Effector memory CD4-positive, alpha-beta T cell (primary cell): ENCODE measurements at places on chromosomes 1 and 21.

DNA sequence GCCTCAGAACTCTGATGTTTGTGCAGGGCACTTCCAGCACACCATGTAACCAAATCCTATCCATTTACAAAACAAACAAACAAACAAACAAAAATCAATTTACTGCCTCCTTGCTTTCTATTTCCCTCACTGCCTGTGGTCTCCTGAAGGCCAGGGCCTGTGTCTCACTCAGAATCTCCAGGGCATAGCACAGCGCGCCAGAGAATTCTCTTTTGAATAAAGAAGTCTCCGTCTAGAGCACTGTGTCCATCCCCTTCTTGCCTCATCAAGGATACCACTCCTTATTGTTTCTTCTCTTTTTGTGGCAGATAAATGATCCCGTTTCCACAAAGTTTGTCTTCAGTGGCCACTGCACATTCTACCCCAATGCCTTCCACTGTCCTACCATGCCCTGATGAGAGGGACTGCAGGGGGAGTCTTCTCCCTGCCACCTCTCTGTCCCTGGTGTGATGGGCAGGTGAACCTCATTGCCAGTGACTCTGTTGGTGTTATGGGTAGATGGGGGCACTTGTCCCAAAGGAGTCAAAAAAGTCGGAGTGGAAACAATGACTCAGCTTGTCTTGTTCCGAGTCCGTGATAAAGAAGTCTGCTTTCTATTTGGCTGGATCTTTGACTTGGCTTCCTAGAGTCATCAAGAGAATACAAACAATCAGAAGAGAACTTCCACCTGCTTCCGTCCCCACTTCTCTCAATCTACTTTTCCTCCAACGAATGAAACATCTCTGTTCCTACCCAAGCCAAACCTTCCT lies 30.0 kb downstream of the XCL2 start:
- no peak overlapping the region for H3K27ac ChIP-seq
- peaks cover 19% of the 10 kb centered on the region for H3K4me1 ChIP-seq
- no peaks in the 10 kb centered on the region for H3K27me3 ChIP-seq
- H3K36me3 ChIP-seq, result no peaks in the 10 kb centered on the region
- H3K4me3 ChIP-seq, result no peak overlapping the region

GRCh38 chr1:223706077-223706973 lies 6.0 kb upstream of the CAPN2 start:
- H3K4me3 ChIP-seq, result no peak overlapping the region
- H3K27ac ChIP-seq, result no peak overlapping the region
- H3K27me3 ChIP-seq, result no peaks in the 10 kb centered on the region
- H3K36me3 ChIP-seq, result no peaks in the 10 kb centered on the region

GRCh38 chr1:87418048-87418447 lies 89.4 kb downstream of the LMO4 start:
- no peak for DNase-seq
- no peak overlapping the region for H3K27ac ChIP-seq
- no peak overlapping the region for H3K4me3 ChIP-seq

- H3K36me3 ChIP-seq, result no peaks in the 10 kb centered on the region
- H3K27me3 ChIP-seq, result no peaks in the 10 kb centered on the region
- DNase-seq, result no peak
Observed at GRCh38 chr1:118504867-118505266, 319.8 kb upstream of the SPAG17 start.

GRCh38 chr1:63261736-63262458 lies 60.5 kb upstream of the FOXD3 start:
- H3K27ac ChIP-seq, result no peak overlapping the region
- no peaks in the 10 kb centered on the region for H3K27me3 ChIP-seq
- H3K4me3 ChIP-seq, result no peak overlapping the region
- no peaks in the 10 kb centered on the region for H3K4me1 ChIP-seq

DNA sequence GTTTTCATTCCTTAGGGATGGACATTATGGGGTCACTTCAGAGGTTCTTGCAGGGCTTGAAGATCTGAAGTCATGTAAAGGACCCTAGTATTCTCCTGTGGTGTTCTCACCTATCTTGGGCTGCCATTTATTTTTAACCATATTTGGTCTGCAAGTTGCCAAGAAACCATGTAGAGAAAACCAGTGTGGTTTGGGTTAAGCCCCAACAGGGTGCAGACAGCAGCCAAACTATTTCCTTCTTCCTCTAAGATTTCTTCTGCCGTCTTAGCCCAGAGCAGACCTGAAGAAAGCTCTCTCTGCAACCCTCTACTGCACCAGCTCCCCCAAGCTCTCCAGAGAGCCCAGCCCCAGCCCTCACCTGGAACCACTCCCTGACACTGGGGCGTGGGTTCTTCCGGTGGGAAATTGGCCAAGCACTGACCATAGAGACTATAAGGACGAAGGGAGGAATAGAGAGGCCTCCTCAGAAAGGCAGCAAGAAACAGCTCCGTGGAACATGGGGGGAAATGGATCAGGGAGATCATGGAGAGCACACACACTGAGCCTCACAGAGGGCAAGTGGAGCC lies 136.6 kb downstream of the SYF2 start:
- H3K4me3 ChIP-seq, result no peak overlapping the region
- H3K27ac ChIP-seq, result no peak overlapping the region
- no peaks in the 10 kb centered on the region for H3K27me3 ChIP-seq
- DNase-seq, result no peak
- H3K36me3 ChIP-seq, result no peaks in the 10 kb centered on the region
- H3K4me1 ChIP-seq, result peaks cover 28% of the 10 kb centered on the region

- no peaks in the 10 kb centered on the region for H3K36me3 ChIP-seq
- H3K27ac ChIP-seq, result no peak overlapping the region
- H3K4me3 ChIP-seq, result no peak overlapping the region
- H3K4me1 ChIP-seq, result no peaks in the 10 kb centered on the region
- no peaks in the 10 kb centered on the region for H3K27me3 ChIP-seq
Observed at GRCh38 chr21:35476621-35477395, 427.7 kb upstream of the RUNX1 start.

GRCh38 chr1:202811296-202812175 lies 782 bp downstream of the PCAT6 start:
- peak overlapping the region; percentile 64 for H3K27ac ChIP-seq
- DNase-seq, result no peak
- peaks cover 18% of the 10 kb centered on the region for H3K4me1 ChIP-seq
- H3K4me3 ChIP-seq, result peak overlapping the region; percentile 91

- no peak for DNase-seq
- no peak overlapping the region for H3K27ac ChIP-seq
- peaks cover 10% of the 10 kb centered on the region for H3K36me3 ChIP-seq
- H3K4me1 ChIP-seq, result no peaks in the 10 kb centered on the region
Observed at GRCh38 chr1:9100471-9101043, 28.3 kb downstream of the GPR157 start.

DNA sequence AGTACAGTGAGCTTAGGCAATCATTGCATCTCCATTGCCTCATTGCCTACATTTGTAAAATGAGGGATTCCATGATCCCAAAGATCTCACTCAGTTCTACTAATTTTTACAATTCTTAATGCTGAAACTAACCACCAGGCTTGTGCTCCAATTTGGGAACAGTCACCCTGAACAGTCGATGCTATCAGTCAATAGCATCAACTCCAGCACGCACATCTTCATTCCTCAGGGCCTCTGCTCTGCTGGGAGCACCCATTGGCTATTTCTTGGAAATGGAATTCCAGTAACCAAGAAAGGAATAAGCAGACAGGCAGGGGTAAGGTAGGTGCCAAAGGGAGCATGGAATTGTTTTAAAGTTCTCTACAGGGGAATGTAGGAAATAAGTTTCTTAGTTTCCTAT lies 14.2 kb upstream of the ACKR1 start:
- no peaks in the 10 kb centered on the region for H3K4me1 ChIP-seq
- no peak for DNase-seq
- H3K4me3 ChIP-seq, result no peak overlapping the region
- H3K36me3 ChIP-seq, result no peaks in the 10 kb centered on the region
- no peak overlapping the region for H3K27ac ChIP-seq

DNA sequence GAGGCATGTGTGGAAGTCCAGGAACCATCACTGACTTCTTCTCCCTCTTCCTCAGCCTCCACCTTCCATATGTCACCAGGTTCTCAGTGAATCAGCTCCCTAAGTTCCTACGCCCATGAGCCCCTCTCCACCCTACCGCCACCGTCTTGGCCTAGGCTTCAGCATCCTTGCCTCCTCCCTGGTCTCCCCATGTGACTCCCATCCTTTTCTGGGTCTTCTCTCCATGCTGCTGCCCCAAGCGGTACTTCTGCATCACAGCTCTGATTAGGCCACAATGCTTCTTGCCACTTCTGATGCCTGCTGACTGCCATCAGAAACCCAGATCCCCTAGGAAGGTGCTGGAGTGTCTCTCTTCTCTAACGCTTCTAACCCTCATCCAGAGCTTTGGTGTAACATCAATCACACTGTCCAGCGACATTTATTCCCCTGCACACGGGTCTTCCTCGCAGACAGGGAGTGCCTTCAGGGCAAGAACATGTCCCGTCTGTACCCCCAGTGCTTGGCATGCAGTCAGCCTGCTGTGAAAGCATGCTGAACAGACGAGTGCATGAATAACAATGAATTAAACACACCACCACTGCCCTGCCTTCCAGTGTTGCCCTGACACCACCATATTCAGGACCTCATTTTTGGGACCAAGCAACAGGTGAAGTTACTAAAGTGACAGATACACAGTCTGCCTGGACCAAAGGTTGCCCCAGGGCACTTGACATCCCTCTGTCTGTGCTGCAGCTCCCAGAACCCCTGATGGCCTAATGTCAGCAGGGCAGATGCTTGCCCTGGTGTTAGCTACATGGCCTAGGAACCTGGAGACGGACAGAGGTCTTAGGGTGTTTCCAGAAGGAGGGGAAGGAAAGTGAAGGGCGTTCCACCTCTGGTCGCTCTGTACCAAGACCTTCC lies 158.7 kb upstream of the EDN2 start:
- H3K36me3 ChIP-seq, result peaks cover 4% of the 10 kb centered on the region
- H3K4me3 ChIP-seq, result no peak overlapping the region
- peaks cover 7% of the 10 kb centered on the region for H3K4me1 ChIP-seq
- H3K27me3 ChIP-seq, result no peaks in the 10 kb centered on the region

DNA sequence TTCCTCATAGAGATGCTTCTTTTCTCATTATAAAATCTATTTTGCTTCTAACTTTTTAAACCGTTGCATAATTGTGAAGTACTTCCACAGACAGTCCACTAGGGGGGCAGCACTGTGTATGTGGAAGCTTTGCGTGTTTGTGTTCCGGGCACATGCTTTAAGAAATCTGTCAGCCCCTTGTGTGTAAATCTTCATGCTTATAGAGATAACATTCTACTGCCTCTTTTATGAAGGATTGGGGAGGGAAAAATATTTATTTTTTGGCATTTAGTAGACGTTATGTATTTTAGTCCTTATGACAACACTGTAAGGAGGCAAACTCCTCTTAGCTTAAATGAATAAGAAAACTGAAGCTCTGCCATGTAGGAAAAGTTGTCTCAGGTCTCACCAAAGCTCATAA lies 157.3 kb upstream of the PTGFR start:
- H3K36me3 ChIP-seq, result no peaks in the 10 kb centered on the region
- H3K4me1 ChIP-seq, result no peaks in the 10 kb centered on the region
- H3K27me3 ChIP-seq, result no peaks in the 10 kb centered on the region

GRCh38 chr1:26570287-26570686 lies 40.7 kb downstream of the RPS6KA1 start:
- no peak overlapping the region for H3K4me3 ChIP-seq
- DNase-seq, result no peak
- no peaks in the 10 kb centered on the region for H3K27me3 ChIP-seq

- H3K27me3 ChIP-seq, result no peaks in the 10 kb centered on the region
- no peaks in the 10 kb centered on the region for H3K36me3 ChIP-seq
- H3K27ac ChIP-seq, result no peak overlapping the region
- DNase-seq, result no peak
- H3K4me3 ChIP-seq, result no peak overlapping the region
Observed at GRCh38 chr1:243946946-243947345, 96.9 kb upstream of the AKT3 start.

- peak; percentile 1 for DNase-seq
- no peaks in the 10 kb centered on the region for H3K27me3 ChIP-seq
- no peak overlapping the region for H3K27ac ChIP-seq
- H3K36me3 ChIP-seq, result no peaks in the 10 kb centered on the region
Observed at GRCh38 chr1:94481473-94481933, 60.1 kb downstream of the F3 start.

GRCh38 chr1:7572654-7573152 lies 198.4 kb upstream of the VAMP3 start:
- no peak for DNase-seq
- H3K4me3 ChIP-seq, result no peak overlapping the region
- no peaks in the 10 kb centered on the region for H3K4me1 ChIP-seq

- no peak overlapping the region for H3K4me3 ChIP-seq
- no peak overlapping the region for H3K27ac ChIP-seq
- peaks cover 22% of the 10 kb centered on the region for H3K36me3 ChIP-seq
- no peaks in the 10 kb centered on the region for H3K27me3 ChIP-seq
- no peak for DNase-seq
Observed at GRCh38 chr1:151693057-151693651, 23.4 kb downstream of the CELF3 start.

DNA sequence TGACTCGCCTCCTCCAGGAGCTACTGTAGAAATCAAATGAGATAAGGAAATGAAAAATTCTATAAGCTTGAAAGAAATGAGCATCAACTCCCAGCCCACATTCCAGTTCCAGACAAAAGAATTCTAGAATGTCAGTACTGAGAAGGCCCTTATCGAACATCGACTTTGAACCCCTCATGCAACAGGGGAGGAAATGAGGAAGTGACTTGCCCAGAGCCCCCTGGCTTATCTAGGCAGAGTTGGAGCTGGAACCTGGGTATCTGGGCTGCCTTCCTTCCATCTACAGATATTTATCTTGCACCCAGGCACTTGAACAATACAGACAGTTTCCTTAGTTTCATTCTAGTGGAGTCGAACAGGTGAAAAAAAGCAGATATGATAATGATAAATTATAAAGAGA lies 22.3 kb downstream of the MECR start:
- no peaks in the 10 kb centered on the region for H3K4me1 ChIP-seq
- H3K4me3 ChIP-seq, result no peak overlapping the region
- no peaks in the 10 kb centered on the region for H3K27me3 ChIP-seq
- DNase-seq, result no peak
- peaks cover 15% of the 10 kb centered on the region for H3K36me3 ChIP-seq

DNA sequence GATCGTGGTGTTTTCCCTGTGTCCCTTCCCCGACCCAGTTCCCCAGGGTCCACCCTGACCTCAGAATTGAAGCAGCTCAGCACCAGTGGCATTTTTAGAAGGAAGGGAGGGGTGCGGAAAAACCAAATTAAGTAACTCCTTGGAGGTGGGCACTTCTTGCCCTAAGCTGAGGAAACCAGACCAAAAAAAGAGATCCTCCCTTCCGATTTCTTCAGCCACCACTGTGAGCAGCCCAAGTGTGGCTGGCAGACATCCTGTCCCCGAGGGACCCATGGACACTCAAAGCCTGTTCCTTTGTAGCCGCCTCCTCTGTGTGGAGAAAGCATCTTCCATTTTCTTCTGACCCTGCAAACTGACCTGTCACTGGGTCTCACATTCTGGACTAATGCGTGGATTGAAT lies 31.3 kb downstream of the KIRREL1 start:
- H3K27ac ChIP-seq, result no peak overlapping the region
- no peaks in the 10 kb centered on the region for H3K36me3 ChIP-seq
- H3K4me3 ChIP-seq, result no peak overlapping the region
